ENCODE measurements at places on chromosomes 13 and 19.

- peak; percentile 78 for DNase-seq
Measured at GRCh38 chr19:51246164-51246552, 4.7 kb upstream of the SIGLECL1 start.

GRCh38 chr13:80126389-80127068 lies 214.4 kb downstream of the SPRY2 start:
- DNase-seq: no peak

- no peak for DNase-seq
Measured at GRCh38 chr13:79194727-79195126, 211.3 kb downstream of the RBM26 start.

- no peak for DNase-seq
Measured at GRCh38 chr19:5542665-5543064, 25.1 kb downstream of the TINCR start.

DNA sequence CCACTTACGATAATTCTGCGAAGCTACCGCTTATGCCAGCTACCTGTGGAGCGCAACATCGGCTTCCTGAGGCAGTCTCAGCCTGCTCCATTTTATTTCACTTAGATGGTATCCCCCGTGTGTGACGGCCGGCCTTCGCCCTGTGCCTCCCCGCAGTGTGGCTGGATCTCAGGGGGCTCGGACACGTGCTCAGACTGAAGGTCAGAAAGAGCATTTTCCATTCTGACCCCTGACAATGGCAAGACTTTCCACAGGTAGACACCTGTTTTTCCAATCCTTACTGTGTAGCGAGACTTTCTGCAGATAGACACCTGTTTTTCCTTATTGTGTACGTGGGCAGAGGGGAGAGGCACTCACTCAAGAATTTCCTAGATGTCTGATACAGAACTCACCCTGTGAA lies 52.7 kb downstream of the ATP11A start:
- no peak for DNase-seq

DNA sequence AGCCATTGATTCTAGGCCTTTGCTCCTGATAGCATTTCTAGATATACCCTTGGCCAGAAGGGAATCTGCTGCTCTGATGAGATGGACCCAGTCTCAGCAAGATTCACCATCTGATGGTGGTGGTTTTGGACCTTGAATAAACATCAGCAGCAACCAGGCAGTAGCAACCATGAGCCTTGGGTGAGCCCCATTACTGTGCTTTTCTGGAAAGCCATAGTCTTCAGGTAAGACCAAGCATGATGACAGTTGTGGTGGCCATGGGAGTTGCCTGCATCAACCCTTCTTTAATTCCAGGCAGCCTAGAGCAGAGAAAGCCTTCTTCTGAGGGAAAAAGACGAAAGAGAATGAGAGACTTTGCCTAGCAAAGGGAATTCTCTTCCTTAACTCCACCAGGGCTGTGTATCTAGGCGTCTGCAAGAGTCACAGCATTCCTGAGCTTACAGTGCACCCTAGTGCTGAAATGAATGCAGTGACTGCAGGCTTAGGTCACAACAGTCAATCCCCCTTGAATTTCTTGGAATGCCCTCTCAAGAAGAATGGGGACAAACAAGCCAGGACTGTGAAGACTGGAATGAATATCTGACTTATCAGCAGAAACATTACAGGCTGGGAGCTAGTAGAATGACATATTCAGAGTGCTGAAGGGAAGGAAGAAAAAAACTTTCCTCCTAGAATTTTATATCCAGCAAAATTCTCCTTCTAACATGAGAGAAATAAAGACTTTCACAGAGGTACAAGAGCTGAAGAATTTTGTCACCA lies 942.4 kb upstream of the PCDH20 start:
- DNase-seq: peak; percentile 29

- peak; percentile 55 for DNase-seq
Measured at GRCh38 chr19:48372904-48373303, 8.7 kb downstream of the SYNGR4 start.

- DNase-seq: no peak
Measured at GRCh38 chr19:30153326-30154210, 211.5 kb downstream of the URI1 start.

- DNase-seq: no peak
Measured at GRCh38 chr13:74128156-74128767, 5.9 kb downstream of the KLF12 start.

DNA sequence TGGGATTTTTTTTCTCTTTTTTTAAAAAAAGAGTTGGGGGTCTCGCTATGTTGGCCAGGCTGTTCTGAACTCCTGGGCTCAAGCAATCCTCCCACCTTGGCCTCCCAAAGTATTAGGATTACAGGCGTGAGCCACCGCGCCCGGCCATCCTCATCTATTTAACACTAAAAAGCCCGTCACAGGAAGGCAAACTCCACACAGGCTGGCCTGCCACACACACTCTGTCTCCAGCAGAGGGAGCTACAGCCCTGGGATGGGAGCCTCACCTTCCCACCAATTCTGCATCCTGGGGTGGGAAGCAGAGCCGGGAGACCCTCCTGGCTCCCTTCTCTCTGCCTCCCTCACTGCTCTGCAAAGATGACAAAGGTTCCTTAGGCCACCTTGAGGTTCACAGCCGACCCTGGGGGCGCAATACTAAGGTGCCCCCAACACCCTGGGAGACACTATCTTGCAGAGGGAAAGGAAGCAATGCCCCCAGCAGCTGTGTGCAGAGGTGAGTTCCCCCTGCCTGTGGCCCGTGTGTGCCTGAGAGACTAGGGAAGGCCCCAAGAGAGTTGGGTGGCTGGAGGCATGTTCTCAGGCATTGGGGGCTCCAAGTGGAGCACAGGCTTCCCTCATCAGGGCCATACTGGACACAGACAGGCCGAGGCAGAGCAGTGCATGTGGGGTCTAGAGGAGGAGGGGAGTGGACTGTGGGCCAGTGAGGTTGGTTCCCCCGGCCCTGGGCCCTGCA lies 27.4 kb upstream of the TIMM44 start:
- no peak for DNase-seq

- no peak for DNase-seq
Measured at GRCh38 chr13:93554514-93554913, 327.9 kb downstream of the GPC6 start.

- DNase-seq: no peak
Measured at GRCh38 chr13:42752731-42753130, 28.7 kb upstream of the FAM216B start.

- DNase-seq: peak; percentile 59
Measured at GRCh38 chr13:40666933-40667621, 636 bp upstream of the FOXO1 start.

DNA sequence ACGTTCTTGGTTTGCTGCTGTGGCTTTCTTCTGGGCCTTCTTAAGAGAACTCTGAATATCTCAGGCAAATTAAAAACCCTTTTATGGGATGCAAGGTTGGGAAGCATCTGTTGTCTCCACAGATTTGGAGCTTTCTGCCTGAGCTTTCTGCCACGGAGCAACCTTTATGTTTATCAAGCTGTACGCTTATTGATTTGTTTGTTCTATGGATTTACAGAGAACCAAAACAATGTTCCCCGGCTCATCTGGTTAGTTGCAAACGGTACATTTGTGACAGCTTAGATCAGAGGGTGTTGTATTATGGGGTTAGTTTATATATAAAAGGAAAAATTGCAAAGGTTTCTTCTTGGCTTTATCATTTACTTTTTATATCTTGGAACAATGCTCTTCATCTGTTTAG lies 479.6 kb downstream of the DIAPH3 start:
- no peak for DNase-seq

- peak; percentile 88 for DNase-seq
Measured at GRCh38 chr19:19606021-19606420, 12.5 kb downstream of the PBX4 start.

- DNase-seq: no peak
Measured at GRCh38 chr19:52351512-52351911, 15.5 kb downstream of the ZNF610 start.

DNA sequence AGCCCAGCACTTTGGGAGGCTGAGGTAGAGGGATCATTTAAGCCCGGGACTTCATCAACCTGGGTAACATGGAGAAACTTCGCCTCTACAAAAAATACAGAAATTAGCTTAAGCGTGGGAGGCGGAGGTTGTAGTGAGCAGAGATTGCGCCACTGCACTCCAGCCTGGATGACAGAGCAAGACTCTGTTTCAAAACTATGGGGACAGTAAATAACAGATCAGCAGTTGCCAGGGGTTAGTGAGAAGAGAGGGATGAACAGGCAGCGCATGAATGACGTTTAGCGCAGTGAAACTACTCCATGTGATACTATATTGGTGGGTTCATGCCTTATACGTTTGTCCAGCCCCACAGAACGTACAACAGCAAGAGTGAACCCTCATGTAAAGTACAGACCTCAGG lies 7.1 kb upstream of the ICAM3 start:
- DNase-seq: no peak

GRCh38 chr19:6138066-6138465 lies 2.6 kb downstream of the ACSBG2 start:
- DNase-seq: no peak

GRCh38 chr13:67238277-67238859 lies 8.2 kb upstream of the PCDH9 start:
- peak; percentile 13 for DNase-seq

DNA sequence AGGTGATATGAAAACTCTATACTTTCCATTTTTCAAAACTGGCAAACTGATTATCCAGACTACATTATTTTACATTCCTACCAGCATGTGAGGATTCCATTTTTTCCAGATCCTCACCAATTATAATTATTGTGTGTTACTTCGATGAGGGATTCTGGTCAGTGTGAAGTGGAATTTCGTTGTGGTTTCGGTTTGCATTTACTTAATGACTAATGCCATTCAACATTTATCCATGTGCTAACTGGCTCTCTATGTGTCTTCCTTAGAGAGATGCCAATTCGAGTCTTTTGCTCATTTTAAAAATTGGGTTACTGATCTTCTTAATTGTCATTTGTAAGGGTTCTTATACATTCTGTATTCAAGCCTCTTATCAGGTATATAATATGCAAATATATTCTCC lies 1551.3 kb upstream of the MIR17HG start:
- no peak for DNase-seq

DNA sequence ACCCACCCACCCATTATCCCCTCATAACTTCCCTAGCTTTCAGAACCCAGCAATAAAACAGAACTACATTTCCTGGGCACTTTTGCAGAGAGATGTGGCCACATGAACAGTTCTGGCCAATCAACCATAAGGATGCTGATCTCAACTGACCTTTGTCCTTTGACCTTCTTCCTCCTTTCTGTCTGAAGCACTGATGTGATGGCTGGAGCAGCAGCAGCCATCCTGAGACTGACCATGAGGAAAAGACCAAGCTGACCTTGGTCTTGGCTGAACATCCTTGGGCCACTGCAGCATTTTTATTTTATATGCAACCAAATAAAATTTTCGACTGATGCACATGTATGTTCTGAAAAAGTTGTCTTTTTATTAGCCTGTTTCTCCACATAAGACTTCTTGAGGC lies 33.1 kb upstream of the CACNA1A start:
- no peak for DNase-seq

DNA sequence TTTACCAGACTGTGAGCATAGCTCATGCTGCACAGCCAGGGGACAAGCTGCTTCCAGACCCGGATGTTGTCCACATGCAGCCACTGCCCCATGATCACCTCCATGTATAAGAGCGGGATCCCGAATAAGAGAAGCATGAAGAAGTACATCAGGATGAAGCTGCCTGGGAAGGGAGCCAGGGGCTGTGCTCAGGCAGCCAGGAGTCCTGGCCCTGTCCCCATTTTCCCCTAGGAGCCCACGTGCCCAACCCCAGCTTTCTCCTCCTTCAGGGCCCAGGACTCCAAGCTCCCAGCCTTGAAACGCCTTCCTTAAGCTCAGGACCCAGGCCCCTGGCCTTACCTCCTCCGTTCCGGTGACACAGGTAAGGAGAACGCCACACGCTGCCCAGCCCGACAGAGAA lies 69.3 kb downstream of the SLC6A16 start:
- no peak for DNase-seq

- DNase-seq: peak; percentile 90
Measured at GRCh38 chr19:50977626-50978025, 6.1 kb downstream of the KLK7 start.

DNA sequence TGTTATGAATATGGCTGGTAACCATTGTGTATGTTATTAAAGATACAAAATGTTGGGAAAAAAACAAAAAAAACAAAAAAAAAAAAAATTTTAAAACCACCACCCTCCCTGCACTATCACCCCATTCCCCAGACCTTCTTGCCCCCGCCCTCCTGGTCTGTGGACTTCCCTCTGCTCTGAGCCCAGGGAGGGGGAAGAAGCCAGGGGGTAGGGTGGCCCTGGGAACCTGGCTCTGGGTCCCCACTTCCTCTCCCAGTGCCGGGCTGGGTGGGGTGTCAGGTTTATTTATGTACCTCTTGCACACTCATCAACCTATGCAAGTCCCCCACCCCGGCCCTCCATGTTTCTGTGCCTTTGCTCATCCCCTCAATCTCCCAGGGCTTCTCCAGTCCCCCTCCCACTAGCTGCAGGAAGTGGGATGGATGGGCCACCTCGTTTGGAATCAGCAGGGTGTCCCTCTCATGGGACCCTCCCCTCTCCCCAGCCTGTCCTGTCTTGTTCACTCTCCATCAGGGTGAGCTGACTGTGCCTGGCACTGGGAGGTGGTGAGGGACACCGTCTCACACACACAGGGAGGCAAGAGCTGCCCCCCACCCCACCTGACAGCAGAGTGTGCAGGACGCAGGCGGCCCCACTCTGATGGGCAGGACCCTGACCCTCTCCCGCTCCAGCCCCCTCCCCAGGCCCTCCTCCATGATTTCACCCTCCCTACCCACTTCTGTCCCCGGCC lies 5.9 kb downstream of the PAF1 start:
- DNase-seq: no peak

DNA sequence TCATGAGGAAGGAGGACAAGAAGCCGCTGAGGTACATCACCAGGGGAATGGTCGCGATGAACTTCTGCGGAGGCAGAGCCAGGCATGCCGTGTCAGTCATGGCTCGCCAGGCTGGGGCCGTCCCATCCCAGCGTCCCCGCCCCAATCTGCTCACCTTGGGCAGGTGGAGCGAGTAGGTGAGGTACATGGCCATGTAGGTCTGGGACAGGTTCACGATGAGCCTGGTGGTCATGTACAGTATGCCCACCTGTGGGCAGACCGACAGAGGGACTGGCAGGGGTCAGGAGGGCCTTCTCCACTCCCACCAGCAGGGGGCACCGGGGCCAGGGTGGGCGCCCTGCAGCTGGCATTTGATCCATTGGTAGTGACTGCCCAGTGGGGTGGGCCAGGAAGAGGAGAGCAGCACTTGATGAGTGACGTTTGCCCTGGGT lies 8.3 kb downstream of the TEKTIP1 start:
- no peak for DNase-seq

GRCh38 chr13:48493851-48494250 lies 39.0 kb downstream of the RCBTB2 start:
- no peak for DNase-seq

- no peak for DNase-seq
Measured at GRCh38 chr13:39072842-39073241, 34.6 kb downstream of the NHLRC3 start.

DNA sequence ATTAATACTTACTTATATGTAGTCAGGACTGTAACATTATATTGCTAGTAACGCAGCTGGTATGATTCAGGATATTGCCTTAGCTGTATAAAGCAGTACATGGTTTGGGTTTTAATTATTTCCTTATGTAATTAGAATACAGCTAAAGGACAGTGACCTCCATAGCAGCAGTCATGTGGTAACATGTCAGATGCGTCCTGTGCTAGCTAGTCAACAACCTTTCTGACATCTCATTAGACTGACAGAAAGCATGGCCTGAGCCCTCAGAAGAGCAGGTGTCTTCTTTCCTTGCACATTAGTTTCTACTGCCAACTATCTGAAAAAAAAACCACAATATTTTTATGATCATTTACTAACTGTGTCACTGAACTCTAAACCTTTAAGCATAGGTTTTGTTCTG lies 122.2 kb downstream of the MAB21L1 start:
- DNase-seq: no peak
